ENCODE measurements at places on chromosomes 7 and 10.

- no peak for DNase-seq
These were observed 275.2 kb downstream of the PHTF2 start for GRCh38 chr7:78073609-78074382.

GRCh38 chr7:70733090-70733489, 398.9 kb upstream of the GALNT17 start:
- no peak for DNase-seq

- DNase-seq = no peak
These were observed 18.6 kb upstream of the TMEM225B start for GRCh38 chr7:99579281-99579955.

DNA sequence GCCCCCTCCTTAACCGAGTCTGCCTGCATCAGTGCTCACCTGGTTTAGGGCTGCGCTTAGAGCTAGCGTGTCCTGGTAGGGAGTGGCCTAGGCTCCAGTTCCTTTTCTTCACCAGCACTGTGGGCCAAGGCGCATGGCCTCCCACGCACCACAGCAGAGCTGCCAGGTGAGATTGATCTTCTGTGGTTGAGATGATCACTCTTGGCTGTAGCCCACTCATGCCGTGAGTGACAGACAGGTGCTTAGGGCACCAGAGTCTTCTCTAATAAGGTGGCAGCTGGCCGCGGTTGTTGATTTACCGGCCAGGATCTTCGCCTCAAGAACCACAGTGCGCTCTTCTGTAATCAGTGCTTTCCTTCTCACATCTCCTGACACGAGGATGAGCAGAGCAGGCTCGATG, 157.2 kb upstream of the INSYN2A start:
- no peak for DNase-seq

DNA sequence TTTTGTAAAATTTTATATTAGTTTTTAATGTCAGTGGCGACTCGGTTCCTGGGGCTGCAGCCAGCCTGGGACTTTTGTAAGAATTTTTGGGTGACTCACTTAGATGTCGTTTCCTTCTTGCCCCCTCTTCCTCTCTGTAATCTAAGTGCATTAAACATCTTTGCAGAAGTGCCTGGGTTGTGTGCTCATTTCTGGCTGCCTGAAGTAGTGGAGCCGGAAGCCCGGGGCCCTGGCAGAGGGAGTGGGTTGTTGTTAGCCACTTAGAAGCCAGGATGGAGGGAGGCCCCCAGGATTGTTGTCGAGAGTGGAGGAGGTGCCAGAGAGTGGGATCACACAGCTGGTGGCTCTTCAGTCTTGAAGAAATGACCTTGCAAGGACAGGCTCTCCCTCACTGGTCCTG, 11.0 kb upstream of the TRIM8 start:
- no peak for DNase-seq

DNA sequence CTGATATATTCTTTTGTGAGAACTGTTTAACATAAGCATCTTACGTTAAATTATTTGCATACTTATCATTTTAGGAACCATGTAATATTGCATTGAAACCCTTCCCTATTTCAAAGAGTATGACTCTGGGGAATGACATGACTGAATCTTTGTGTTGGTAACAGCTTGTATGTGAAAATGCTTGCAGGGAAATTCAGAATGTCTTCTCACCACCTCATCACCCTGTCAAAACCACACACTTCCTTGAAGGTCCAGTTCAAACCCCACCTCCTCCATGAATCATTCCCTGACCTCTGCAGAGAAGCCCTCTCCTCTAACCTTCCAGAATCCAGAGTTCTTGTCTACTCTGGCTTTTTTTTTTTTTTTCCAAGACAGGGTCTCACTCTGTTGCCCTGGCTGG, 26.3 kb upstream of the NKX2-3 start:
- no peak for DNase-seq

GRCh38 chr7:129750501-129750900, 139.0 kb downstream of the NRF1 start:
- no peak for DNase-seq

- DNase-seq = no peak
These were observed 319.8 kb upstream of the PHYHIPL start for GRCh38 chr10:58856508-58857240.

- DNase-seq = no peak
These were observed 171.4 kb upstream of the HABP2 start for GRCh38 chr10:113381416-113381815.

GRCh38 chr10:45418849-45419675, 45.0 kb downstream of the ALOX5 start:
- DNase-seq = no peak

DNA sequence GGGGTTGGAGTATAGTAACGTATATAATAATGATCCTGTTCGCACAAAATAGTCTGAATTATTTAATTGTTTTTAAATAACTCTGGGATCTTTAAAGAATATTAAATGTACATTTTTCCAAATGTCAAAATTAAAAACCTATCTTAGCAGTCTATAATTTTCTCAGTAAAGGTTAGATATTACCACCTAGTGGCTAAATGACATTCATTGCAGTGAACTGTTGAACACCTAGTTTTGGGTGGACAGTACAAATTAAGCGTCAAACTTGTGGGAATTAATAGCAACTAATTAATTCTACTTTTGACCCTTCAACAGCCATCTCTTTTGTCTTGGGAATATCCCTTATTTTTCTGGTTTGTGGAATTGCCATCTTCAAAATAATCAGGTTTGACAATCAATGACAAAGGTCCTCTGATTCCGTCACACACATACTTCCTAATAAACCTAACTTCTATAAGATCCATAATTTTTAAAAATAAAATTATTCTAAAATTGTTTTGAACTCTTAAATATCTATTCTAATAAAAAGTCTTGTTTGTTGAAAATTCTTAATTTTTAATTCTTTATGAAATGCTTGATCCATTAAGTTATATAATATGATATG, 165.7 kb downstream of the SEMA3D start:
- DNase-seq = no peak

- no peak for DNase-seq
These were observed 103.0 kb downstream of the VOPP1 start for GRCh38 chr7:55469271-55469681.

DNA sequence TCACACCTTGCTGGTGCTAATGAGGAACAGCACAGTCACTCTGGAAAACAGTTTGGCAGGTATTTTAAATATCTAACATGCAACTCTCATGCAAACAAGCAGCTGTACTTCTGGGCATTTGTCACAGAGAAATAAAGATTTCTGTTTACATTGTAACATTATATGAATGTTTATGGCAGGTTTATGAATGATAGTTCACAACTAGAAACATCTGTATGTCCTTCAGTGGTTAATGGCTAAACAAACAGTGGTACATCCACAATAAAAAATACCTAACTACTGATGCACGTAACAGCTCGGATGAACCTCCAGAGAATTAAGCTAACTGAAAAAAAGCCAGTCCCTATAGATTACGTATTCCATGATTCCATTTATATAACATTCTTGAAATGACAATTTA, 109.6 kb downstream of the GPR37 start:
- peak; percentile 46 for DNase-seq

DNA sequence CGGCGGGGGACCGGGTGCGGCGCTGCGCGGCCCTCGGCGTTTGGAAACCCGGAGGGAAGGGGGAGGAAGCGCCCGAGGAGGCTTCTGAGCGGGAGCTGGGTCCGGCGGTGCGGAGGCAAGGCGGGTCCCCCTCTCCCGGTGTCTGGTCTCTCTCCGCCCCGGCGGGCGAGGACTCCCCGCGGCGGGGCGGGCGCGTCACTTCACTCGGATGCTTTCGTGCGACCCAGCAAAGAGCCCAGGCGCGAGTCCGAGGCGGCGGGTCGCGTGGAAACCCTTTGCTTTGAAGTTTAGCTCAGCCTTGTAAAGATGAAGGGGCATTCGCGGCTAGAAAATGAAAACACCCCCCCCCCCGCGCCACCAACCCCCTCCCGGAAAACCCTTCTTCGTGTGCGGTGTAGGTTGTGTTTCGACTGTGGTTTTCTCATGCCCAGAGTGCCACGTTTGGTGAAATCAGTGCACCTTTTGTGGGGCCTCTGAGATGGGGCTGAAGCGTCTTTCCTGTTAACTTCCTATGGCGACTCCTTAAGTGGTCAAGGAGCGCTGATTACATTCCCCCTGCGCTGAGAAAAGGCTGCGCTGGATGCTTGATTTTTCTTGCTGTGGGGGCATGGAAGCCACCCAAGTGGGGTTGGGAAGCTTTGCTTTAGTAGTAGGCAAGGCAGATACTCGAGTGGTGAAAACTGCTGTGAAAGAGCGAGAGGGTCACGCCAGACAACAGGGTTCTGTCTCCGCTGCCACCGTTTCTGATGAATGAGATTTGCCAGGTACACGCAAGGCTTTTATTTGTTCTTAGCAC, 876 bp downstream of the GNAI1 start:
- no peak for DNase-seq

GRCh38 chr7:112060625-112061024, 145.6 kb downstream of the DOCK4 start:
- no peak for DNase-seq

GRCh38 chr7:142808461-142808801, 37.7 kb downstream of the PRSS2 start:
- no peak for DNase-seq

GRCh38 chr10:114250236-114250635, 11.2 kb downstream of the VWA2 start:
- no peak for DNase-seq

- DNase-seq = no peak
These were observed 16.3 kb upstream of the HNRNPH3 start for GRCh38 chr10:68315582-68315981.

GRCh38 chr7:94874036-94874785, 33.2 kb upstream of the PPP1R9A start:
- DNase-seq = no peak

GRCh38 chr7:46421441-46422230, 500.6 kb upstream of the IGFBP3 start:
- DNase-seq = no peak

DNA sequence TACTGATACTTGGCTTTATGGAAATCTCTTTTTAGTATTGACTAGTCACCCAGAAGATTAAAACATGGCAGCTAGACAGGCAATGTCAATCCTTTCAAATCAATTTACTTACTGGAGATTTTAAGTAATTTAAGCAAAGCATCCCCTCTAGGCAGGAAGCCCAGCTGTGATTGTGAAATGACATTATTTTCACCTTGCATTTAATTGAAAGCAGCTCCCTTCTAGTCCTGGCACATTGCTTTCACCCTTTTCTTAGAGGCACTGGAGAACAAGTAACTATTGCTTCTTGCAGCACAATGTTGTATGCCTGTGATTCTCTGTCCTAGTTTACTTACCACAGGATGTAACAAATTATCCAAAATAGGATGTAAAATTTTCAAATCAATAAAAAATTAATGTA, 13.3 kb downstream of the ST7 start:
- DNase-seq = no peak
